HTR-8/SVneo (cell line): ENCODE measurements at places on chromosomes 12 and 14.

- no peak for DNase-seq
Measured at GRCh38 chr12:41365653-41366171, 177.6 kb downstream of the PDZRN4 start.

DNA sequence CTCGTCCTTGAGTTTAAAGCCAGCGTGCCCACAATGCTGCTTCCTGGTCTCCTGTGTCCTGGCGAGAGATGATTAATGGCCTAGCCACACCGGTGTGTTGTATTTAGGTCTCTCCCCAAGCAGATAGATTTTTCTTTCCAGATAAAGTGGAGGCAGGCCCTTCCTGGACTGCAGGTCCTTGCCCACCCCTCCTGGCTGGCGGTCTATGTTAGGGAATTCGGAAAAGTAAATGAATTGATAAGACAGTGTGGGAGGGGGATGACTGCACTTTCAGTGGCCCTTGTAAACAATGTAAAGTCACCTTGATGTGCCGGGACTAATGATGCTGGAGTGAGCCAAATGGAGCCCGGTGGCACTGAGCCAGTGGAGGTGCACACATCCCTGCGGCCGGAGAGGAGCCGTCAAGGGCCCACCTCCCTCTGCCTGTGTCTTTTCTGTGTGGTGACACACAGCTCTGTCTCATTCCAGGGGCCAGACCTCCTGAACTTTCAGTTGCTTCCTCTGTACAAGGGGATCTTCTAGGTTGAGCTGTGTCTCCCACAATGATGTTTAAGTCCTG lies 70.6 kb upstream of the ESRRB start:
- DNase-seq, result no peak

GRCh38 chr12:100332852-100333251 lies 24.0 kb upstream of the SLC17A8 start:
- no peak for DNase-seq

DNA sequence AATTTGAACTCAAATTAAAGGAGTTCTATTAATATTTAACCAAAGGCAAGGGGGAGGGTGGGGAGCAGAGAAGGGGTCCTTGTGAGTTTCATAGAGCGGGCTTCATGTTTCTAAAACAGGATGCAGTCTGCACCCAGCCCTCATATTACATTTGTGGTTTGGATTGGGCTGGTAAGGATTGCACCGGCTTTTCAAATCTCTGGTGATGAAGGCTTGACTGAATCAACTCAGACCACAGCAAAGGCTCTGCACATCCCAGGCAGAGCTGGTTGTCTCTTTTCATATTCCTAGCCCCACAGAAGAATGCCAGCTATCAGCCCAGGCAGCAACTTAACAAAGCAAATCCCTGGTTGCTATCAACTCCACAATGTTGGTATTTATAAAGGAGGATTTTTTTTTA lies 1221.4 kb downstream of the VRK1 start:
- no peak for DNase-seq

- DNase-seq, result no peak
Measured at GRCh38 chr12:86601550-86602308, 345.5 kb upstream of the MGAT4C start.

- DNase-seq, result no peak
Measured at GRCh38 chr12:111807232-111807631, 34.8 kb upstream of the MAPKAPK5 start.

- no peak for DNase-seq
Measured at GRCh38 chr12:99035803-99036202, 390.7 kb downstream of the APAF1 start.

DNA sequence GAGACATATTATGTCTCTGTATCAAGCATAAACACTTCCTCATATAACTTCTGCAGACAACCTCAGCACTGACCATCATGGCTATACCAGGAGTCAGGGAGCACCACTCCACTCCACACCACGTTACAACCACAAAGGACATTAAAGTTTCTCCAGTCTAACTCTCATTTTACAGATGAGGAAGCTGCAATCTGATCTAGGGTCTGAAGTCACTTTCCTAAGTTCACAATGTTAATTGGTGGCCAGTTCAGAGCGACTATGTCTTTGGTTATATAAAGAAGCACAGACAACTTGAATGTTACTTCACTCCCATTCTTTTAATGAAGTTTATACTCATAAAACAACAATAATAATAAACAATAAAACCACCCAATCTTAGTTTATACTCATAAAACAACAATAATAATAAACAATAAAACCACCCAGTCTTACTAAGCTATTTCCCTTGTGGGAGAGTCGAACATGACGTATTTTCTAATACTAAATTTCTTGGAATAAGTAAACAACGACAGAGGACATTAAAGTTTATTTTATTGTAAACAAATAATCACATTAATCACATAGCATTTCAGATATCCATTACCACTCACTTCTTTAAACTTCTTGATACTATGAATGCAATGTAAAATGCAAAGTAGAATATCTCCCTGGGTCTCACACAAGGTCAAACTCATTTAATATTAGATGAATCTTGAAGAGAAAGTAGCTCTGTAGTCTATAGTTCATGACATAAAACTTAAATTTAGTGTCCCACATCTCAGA lies 72.4 kb upstream of the SSTR1 start:
- DNase-seq, result no peak

DNA sequence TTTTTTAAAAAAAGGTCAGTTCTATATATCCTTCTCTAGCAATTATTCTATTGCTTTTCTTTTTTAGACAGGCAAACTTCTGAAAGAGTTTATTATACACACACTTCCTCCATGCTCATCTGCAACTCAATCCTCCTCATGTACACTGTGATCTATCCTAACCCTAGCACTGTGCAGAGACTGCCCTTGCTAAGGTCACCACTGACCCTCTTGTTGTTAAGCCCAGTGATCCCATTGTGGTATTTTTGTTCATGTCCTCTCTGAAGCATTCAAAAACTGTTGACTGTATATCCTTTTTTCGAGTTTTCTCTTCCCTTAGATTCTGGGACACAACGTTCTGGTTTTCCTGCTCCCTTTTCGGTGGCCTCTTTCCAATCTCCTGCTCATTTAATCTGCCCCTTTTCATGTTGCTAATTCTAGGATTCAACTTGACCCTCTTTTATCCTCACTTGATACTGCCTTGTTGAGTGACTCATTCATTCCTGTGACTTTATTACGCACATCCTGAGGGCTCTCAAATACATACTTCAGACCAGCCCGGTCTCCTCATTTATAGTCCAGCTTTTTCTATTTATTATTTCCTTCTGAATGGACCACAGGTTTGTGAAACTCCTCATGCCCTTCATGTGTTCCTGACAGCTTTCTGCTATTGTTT lies 53.9 kb upstream of the PTPRB start:
- no peak for DNase-seq

GRCh38 chr14:71538288-71538687 lies 393.9 kb upstream of the RGS6 start:
- no peak for DNase-seq

- DNase-seq, result no peak
Measured at GRCh38 chr12:118183155-118183554, 47.2 kb downstream of the PEBP1 start.
